ENCODE measurements at places on chromosomes 5 and 9.

- no peak for DNase-seq
Measured at GRCh38 chr5:162372256-162372655, 304.7 kb downstream of the GABRG2 start.

DNA sequence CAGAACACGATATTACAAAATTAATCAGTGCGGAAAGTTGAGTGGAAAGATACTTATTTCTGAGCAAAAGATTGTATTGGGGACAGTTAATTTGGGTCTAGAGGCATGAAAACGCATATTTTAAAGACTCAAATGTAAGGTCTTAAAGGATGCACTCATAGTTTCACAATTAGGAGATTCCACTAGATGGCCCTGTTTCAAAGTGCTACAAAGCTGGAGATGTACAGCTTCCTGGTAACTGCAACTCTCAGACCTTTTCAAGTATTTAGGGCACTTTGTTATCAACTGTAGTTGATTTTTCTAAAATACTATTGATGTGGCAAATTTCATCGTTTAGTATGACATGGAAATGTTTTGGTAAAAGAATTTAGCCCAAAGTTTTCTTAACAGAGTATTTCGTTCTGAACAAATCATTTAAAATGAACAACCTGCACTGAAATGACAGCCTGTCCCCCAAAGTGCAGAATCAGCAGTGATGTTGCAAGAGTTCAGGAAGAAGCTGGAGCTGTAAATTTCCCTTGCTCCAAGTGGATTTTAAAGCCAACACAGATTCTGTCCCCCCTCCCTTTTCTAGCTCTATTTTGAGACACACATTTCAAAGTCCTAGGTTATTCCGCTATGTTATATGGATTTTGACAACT, 16.2 kb upstream of the NDUFB6 start:
- DNase-seq = no peak

GRCh38 chr5:100043475-100043874, 491.7 kb upstream of the FAM174A start:
- no peak for DNase-seq

- DNase-seq = no peak
Measured at GRCh38 chr9:75692309-75692708, 198.2 kb upstream of the PCSK5 start.

GRCh38 chr9:129886226-129887174, 51.2 kb downstream of the USP20 start:
- DNase-seq = peak; percentile 79

DNA sequence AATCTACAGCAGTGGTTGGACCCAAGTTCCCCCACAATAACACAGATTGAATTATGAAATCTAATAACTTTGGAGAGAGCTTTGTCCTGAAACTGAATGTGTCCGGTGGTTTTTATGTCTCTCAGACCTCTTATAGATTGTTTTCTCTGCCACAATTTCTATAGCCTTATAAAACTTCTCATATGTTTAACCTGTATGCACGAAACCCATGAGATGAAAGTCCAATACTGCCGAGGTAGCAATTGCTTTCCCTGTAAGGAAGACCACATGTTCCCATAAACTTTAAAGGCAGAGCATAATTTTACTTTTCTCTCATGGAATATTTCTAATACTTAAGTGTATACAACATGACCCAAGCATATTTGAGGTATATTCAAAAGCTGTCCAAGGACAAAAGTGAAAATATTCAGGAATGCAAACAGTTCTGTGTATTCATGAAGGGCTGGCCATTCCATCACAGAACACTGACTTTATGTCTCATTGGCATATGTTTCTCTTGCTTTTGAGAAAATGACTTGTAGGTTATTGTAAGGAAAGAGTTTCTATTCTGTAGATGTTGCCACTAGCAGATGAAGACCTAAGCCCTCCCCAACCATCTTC, 94.4 kb upstream of the TLE4 start:
- no peak for DNase-seq

GRCh38 chr5:113356487-113356886, 78.3 kb downstream of the TSSK1B start:
- DNase-seq = no peak

DNA sequence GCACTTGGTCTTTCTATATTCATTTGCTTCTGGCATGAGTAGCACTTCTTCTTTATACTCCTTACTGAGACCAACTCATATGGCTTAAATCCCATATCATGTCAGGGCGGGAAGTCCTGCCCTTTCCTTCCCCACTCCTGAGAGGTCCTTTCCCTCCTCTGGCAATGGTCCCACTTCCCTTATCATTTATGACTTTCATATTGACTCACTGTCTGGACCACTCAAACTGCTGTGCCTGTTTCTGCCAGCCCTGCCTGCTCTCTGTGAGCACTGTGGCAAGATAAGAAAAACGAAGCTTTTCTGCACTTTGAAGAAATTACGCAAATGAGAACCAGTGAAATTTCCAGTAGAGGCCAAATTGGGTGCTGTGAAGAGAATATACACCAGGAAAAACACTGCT, 58.1 kb downstream of the ZNF474 start:
- DNase-seq = no peak

GRCh38 chr5:142789206-142789605, 19.0 kb downstream of the ARHGAP26 start:
- DNase-seq = no peak

GRCh38 chr5:74440341-74440740, 200.2 kb downstream of the ENC1 start:
- DNase-seq = no peak

- no peak for DNase-seq
Measured at GRCh38 chr9:34072868-34073590, 24.3 kb upstream of the UBAP2 start.

DNA sequence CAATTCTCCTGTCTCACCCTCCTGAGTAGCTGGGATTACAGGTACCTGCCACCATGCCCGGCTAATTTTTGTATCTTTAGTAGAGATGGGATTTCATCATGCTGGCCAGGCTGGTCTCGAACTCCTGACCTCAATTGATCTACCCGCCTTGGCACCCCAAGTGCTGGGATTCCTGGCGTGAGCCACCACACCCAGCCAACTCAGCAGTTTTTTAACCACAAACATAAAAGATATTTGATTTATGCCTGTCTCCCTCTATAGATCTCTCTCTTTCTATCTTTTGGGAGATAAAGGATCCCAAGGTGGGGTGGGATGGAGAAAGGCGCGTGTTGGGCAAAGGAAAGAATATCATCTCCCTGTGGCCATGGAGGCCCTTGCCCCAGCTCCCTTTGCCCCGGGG, 26.8 kb downstream of the NR4A3 start:
- DNase-seq = no peak

DNA sequence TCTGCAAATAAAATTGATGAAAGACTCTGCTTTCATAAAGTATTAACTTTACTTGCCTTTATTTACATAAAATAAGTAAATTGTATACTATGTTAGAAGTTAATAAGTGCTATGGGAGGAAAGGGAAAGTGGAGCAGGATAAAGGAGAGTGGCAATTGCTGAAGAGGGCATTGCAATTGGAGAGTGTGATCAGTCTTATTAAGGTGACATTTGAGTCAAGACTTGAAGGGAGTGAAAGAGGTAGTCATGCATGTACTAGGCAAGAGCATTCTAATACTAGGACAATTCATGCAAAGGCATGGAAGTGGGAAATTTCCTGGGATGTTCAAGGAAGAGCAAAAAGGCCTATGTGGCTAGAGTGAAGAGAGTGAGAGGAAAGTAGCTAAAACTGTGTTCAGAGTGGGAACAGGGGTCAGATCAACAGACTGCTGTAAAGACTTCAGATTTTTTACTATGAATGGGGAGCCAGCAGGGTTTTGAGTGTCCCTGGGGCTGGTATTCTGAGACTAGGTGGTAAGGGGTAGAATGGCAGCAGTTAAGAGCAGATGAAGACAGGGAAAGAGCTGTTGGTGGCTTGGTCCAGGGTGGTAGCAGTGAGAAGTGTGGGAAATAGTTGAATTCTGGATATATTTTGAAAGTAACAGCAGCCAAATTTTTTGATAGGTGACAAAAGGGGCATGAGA, 182.3 kb upstream of the RIOK2 start:
- DNase-seq = no peak

DNA sequence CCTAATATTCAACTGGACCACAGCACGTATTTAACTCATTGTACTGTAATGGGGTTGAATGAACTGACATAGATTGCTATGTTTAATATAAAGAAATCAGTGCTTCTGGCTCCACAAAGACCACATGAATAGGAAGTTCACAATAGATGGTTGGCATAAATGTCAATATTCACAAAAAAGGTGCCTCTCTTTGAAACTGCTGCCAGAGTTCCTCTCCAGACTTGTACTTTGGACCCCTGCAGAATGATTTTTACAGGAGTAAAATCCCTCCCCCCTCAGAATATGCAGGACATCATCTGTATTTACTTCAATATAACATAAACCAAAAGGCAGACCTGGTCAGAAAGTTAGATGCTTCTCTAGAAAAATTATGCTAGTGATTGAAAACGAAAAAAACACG, 508.5 kb upstream of the DAP start:
- no peak for DNase-seq

DNA sequence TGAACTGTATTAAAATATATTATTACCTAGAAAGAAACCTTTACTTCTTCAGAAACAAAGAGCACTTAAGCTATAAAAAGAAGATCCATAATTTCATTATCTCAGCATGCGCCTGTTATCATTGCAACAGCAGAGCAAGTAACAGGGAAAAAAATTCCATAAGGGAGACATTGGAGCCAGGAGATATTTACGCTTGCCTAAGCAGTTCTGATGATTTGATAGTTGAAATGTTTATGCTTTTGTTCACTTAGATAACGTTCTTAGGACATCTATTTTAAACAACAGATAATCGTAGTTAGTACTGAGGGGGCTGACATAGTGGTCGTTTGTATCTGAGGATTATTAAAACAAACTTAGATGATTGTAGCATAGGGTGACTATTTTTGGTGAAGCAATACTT, 252.5 kb downstream of the NNT start:
- DNase-seq = no peak

- no peak for DNase-seq
Measured at GRCh38 chr5:33984671-33985124, at the start of gene SLC45A2. Gene SLC45A2, minus strand, starts transcription at chr5:33984693. Its CDS starts 110 bp downstream, at chr5:33984583.

GRCh38 chr9:93620881-93621820, 44.8 kb downstream of the PHF2 start:
- DNase-seq = no peak

DNA sequence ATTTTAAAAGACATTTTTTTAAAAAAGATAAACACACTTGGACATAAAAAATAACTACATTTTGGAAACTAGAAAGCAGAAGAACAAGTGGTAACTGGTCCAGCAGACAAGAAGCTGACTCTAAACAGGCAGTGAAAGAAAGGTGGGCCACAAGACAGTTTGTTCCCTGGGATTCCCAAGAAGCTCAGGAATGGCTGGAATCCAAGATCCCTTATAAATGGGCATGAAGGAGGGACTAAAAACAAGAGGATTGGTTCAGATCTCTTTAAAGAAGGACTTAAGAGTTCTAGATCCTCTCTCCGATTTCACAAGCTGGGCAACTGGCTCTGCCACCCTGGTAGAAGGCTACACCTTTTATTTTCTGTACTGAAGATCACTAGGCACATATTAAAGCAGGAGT, 102.8 kb downstream of the ARL15 start:
- DNase-seq = no peak

DNA sequence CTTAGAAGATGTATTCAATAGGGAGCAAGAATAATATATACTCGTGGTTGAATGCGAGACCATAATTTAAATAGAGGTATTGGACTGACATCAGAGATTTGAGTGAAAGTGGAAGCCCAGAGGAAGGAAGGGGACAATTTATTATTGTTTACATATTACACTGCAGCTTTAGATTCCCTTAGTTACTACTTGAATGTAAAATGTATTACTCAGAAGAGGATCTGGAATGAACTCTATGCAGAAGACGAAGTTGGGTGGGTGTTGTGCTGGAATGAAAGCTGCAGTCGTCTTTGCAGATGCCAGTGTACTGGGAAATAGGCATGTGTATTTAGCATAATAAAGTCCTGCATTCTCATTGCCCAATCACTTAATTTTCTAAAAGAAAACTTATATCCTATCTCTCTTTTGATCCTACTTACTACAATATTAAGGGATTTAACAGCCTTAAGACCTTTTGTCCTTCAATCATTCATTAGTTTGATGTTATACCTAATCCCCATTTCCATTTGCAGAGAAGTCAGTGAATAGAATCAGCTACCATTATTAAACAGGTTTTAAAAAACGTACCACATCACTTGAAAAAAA, 570.7 kb upstream of the WWC1 start:
- no peak for DNase-seq

- DNase-seq = no peak
Measured at GRCh38 chr9:123484130-123484529, 128.1 kb downstream of the CRB2 start.

GRCh38 chr5:126851501-126852011, 74.6 kb downstream of the LMNB1 start:
- peak; percentile 21 for DNase-seq

- DNase-seq = no peak
Measured at GRCh38 chr5:131462454-131462853, 172.6 kb downstream of the RAPGEF6 start.

GRCh38 chr5:122738088-122738487, 36.8 kb upstream of the SNX2 start:
- DNase-seq = no peak

GRCh38 chr5:87347272-87347671, 65.5 kb downstream of the CCNH start:
- DNase-seq = no peak

GRCh38 chr9:125241863-125242739, 958 bp upstream of the HSPA5 start:
- peak; percentile 45 for DNase-seq
